NCI-H1105 (cell line): ENCODE measurements at places on chromosomes 6 and 20.

- DNase-seq, result no peak
Observed at GRCh38 chr20:20956513-20956931, 149.6 kb downstream of the LINC00237 start.

- DNase-seq, result no peak
Observed at GRCh38 chr6:133958791-133959190, 5.8 kb downstream of the TBPL1 start.

- DNase-seq, result no peak
Observed at GRCh38 chr6:9295644-9296043, 860.3 kb upstream of the SLC35B3 start.

DNA sequence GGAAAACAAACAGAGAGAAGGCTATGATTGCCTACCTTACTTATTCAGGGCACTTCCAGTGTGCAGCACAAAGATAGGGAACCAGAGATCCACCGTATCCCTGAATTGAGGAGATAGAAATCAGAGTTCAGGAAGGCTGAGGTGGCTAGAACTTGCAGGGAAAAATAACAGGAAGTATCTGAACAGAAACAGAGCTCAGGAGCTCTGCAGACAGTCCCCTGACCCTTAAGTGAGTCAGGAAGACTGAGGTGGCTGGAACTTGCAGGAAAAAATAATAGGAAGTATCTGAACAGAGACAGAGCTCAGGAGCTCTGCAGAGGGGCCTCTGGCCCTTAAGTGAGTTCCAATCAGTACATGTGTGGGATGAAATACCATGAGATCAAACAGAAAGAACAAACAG, 65.4 kb downstream of the RPRD1B start:
- DNase-seq, result no peak

DNA sequence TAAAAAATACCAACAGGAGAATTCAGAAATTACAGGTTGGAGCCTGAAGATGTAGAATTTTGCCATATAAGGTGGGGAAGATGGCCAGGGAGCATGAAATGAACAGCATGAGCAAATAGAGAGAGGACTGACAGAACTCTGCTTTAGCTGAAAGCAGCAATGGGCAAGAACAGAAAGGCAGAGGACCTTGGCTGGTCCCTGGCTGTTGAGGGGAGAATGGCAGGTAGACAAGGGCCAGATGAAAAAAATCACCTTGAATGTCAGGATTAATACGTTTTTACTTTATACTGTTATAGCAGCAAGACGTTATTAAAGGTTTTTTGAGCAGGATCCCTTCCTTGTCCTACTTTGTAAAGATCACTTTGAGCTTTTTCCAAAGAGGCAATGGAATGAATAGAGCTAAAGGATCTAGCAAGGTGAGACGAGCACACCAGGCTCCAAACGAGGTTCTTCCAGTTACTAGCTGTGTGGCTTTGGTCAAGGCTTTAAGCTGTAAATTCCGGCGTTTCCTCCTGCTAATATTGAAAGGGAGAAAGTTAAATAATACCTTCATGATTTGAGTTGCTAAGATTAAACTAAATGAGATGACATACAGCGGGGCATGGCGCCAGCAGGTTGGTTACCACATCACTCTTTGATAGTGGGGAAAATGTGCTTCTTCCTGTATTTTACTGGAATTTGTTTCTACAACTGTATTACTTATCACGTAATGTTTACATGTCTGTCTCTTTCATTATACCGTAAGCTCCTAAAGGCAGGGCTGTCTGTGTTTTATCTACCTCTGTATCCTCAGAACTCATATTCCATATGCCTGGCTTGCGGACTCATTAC, 776 bp downstream of the PPIL1 start:
- DNase-seq, result peak; percentile 9

- DNase-seq, result no peak
Observed at GRCh38 chr6:45951321-45952167, 64.1 kb downstream of the CLIC5 start.

DNA sequence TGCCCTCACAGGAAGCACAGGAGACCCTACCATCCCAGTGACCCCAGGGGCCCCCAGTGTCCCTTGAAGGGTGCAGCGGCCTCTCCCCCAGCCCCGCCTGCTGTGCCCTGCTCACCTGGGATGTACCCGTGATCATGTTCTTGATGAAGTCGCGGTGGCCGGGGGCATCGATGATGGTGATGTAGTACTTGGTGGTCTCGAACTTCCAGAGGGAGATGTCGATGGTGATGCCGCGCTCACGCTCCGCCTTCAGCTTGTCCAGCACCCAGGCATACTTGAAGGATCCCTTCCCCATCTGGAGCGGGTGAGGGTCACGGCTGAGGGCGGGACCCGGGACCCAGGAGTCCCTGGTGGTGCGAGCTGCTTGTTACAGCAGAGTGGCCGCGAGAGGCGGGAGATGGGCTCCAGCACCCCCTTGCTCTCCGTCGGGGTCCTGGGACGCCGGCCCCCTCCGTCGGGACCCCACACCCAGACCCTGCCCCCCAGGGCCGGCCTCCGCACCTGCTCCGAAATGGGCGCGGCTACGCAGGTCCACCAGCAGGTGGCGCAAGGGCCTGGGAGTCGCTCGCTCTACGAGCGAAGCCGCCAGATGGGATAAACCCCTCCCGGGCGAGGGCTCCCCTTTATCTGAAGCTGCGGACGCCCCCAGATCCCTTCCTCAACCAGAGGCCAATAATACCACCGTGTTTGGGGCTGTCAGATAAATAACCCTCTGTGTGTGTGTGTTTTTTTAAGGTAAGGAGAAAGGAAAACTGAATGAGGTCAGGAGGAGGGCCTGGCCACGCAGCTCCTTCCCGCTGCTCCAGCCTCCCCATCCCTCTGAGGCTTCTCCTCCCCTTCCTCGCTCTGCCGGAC, 2.9 kb downstream of the EEF1A2 start:
- DNase-seq, result peak; percentile 34

- no peak for DNase-seq
Observed at GRCh38 chr20:64067733-64068307, 4.8 kb downstream of the TCEA2 start.

GRCh38 chr6:54646069-54646950, 200.3 kb upstream of the FAM83B start:
- DNase-seq, result no peak

GRCh38 chr20:61933481-61933950, 132.2 kb downstream of the TAF4 start:
- DNase-seq, result no peak

DNA sequence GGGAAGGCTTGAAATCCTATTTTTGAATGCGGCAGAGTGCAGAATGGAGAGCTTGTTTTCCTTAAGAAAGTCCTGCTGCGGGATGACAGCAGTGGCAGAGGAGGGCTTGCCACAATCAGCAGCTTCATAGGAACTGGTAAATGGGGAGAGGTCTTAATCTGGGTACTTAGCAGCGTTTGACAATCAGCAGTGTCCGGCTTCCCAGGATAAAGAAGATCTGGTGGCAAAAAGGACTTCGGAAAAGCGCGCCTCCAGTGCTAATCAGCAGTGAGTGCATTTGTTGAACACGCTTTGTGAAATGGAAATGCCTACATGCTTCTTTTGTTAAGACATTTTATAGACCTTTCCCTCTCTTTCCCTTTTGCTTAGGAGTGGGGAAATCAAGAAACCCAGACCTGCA, 735.7 kb downstream of the QKI start:
- DNase-seq, result no peak

DNA sequence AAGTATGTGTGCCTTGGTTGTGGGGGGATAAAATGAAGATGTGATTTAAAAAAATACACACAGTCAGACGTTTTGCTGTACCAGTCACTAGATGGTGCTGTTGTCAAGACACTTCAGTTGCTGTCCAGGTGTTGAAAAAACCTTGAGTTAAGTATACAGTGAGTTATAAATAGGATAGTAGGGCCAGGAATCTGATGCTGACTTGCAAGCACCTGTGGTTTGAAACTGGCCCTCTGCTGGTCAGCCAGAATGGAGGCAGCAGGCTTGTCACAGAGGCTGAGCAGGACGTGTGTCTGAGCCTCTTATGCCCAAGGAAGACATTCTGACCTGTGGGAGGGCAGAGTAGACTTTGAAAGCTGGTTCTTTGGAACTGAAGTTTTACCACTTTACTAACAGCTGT, 27.8 kb downstream of the RNF8 start:
- peak; percentile 57 for DNase-seq

DNA sequence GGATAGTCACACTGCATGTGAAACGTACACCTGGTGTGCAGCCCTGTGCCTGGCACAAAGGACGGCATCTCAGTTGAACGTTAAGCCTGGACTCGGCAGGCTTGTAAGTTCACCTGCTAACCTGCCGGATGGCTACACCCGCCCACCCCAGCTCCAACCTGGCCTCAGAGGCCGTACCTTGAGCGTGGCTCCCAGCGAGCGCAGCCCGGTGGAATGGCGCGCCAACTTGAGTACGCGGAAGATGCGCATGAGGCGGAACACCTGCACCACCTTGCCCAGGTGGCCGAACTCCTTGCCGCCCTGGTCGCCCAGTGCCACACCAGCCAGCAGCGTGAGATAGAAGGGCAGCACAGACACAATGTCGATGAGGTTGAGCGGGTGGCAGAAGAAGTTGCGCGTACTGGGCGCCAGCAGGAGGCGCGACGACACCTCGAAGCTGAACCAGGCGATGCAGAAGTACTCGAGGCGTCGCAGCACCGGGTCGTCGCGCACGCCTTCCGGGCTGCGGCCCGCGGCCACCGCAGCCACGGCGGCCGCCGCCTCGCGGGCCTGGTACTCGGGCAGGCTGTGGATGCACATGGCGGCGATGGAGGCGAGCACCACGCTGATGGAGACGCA, 3.3 kb downstream of the KCNS1 start:
- no peak for DNase-seq

DNA sequence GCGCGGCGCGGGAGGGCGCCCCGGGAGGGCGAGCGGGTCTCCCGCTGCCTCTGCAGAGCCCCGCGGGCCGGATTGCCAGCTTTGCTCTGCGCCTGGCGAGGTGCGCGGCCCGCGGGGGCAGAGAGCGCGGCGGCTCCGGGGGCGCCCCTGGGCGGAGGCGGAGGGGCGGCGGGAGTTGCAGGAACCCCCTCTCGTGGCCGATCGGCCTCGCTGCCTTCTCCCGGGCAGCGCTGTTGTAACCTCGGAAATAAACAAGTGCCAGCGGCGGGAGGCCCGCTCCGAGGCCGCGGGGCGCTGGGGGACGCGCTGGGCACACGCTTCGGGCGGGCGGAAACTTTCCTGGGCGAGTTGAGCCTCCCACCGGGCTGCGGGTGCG, 1.2 kb downstream of the CDH4 start:
- DNase-seq, result peak; percentile 37

DNA sequence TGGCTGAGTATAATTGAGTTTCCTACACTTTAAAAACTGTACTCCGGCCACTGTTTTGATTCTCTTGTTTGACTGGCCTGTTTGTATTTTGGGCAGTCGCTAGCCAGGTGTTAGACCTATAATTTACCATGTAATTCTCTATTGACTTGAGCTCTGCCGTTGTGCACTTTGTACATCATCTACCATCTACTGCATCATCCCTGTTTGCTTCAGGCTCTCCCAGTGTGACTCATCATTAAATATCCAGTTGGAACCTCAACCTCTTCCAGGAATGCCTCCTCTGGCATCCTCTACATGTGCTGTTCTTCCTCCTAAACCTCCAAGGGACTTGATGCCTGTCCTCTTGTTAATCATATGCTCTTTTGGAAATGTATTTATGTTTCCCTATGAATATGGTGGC, 72.3 kb downstream of the FARS2 start:
- no peak for DNase-seq

- DNase-seq, result no peak
Observed at GRCh38 chr20:63023071-63023935, 16.5 kb upstream of the BHLHE23 start.
